ENCODE measurements at places on chromosomes 3 and 15.

DNA sequence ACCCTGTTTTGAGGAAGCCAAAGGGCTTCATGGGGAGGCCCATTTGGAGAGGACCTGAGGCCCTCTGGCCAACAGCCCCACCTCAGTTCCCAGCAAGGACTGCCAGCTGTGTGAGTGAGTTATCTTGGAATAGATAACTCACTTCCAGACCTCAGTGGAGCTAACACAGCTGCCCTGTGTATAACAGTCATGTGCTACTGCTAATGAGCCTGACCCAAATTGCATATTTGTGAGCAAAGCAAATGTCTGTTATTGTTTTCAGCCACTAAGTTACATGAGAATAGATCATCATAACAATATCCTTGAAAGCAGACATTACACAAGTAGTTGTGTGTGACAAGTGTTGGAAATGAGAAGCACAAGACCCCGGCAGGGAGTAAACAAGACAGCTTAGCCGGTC, 355.8 kb downstream of the MCTP2 start:
- DNase-seq: no peak

GRCh38 chr3:193853511-193854219, 260.7 kb downstream of the OPA1 start:
- DNase-seq: no peak

DNA sequence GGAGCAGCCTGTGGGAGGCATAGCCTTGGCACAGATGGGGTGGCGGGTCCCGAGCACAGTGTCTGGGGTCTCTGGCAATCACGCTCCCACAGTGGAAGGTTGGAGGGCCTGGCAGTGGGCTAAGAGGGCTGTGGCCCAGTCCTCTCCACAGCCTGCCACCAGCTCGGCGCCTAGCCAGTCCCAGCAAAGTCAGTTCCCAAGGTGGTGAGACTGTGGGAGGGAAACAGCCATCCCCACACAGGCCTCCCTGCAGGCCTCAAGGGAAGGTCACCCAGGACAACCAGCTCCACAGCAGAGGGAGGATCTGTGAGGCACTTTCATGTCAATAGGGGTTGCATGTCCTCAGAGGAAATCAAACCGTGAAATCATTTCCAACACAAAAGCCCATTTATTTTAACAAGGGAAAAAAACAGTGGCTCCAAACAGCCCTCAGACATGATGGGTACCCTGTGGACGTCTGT, 27.6 kb upstream of the LIMD1 start:
- DNase-seq: no peak

DNA sequence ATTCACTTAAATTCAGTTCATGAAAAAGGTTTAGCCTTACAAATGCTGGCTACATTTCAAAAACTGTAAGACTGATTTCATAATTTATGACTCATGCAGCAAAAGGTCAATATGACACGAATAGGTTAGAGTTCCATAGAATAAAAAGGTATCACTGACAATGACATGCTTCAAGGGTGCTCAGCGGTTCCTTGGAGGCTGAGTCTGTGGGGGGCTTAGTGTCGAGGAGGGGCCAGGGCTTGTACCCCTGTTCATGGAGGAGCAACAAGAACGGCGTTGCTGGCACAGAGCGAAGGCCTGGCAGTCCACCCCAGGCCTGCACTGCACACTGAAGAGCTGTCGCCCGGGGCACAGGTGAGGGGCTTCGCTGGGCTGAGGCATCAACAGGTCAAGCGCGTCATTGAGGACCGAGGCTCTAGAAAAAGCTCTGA, 174.2 kb downstream of the NR1D2 start:
- no peak for DNase-seq

DNA sequence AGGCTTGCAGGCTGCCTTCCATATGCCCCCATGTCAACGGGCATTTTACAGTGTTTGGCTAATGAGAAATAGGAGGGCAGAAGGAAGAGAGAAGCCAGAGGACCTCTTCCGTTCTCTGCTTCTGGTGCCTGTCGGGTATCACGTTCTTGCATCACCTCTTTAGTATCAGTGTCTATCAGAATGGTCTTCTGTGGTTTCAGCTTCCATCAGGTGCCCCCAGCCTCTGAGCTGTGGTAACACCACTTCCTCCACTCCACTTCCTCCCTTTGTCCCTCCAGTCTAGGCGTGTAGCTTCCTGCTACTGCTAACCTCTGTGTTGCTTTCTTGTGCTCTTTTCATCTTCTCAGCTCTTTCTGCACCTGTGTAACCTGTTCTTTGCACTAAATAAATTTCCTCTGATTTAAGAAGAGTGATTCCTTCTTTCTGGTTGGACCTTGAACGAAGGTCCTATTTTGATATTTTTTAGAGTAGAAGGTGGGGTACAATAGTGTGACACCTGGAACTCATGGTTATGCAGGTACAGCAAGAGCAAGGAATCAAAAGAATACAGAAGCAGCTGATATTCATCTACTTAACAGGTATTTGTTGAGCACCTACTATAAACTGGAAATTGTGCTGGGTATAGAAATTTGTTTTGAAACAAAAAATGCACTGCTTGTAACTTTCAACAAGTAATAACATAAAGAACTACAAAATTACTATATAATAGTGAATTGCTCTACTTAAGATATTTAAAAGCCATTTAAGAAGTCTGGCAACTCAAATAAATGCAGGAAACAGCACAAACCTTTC, 27.4 kb upstream of the FOXB1 start:
- no peak for DNase-seq

- no peak for DNase-seq
Observed at GRCh38 chr15:41656188-41656587, 4.0 kb upstream of the MGA start.

DNA sequence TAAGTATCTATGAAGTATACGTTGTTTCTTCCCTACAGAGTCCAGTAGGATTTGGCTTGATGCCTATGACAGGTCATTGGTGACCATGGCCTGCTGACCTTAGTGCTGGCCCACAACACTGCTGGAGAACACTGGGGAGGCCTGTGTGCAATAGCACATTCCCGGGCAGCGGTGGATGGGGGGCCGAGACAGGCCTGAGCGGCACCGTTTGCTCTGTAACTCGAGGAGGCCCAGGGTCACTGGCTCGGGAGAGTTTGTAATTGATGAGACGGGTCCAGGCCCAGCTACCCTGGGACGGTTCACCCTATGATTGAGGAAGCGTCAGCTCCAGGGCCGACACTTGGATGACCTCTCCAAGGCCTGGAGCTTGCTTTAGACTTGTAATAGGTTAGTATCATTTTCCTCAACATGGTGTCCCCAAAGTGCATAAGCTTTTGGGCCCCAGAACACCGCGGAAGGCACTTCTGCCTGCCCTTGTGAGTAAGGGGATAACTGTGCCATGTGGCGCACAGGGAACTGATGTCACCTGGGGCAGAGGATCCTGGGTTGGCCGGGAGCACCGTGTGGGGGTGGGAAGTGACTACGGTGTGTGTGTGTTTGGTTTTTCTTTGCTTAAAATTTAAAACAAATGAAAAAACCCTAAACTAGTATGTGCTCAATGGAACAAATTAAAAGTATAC, 12.0 kb downstream of the TRPM1 start:
- no peak for DNase-seq

Measured in WTC11 (cell line).